NCI-H446 (cell line): ENCODE measurements at places on chromosomes 1 and 21.

GRCh38 chr1:39110882-39111281 is 84.7 kb downstream of the NDUFS5 start:
- no peak for DNase-seq

DNA sequence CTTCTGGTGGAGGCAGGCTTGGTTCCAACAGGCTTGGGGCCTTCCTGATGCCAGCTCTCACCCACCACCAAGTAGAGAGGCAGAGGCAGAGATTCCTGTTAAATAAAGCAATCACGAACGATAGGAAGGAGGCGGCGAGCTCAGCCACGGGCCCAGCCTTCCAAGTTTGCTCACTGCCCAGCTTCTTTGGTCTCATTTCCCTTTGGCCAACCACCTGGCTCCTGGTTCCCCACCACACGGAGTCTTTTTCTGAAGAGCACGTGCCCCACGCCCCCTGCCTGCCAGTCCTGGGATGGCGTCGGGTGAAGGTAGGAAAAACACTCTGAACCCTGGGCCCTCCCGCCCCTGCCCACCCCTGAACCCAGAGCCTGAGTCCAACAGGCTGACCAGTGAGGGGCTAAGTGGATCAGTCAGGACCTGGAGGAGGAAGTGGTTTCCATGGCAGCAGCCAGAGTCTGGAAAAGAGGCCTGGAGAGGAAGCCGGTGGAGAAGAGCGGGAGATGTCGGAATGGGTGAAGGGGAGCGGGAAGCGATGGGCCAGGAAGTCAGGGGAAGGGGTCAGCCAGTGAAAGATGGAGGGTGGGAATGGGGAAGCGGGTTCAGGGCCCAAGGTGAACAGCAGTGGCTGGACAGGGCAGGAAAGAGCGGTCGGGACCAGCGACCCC is 158.2 kb upstream of the KLHDC7A start:
- no peak for DNase-seq

- peak; percentile 69 for DNase-seq
Measured at GRCh38 chr1:209249785-209250440, 333.6 kb upstream of the CAMK1G start.

DNA sequence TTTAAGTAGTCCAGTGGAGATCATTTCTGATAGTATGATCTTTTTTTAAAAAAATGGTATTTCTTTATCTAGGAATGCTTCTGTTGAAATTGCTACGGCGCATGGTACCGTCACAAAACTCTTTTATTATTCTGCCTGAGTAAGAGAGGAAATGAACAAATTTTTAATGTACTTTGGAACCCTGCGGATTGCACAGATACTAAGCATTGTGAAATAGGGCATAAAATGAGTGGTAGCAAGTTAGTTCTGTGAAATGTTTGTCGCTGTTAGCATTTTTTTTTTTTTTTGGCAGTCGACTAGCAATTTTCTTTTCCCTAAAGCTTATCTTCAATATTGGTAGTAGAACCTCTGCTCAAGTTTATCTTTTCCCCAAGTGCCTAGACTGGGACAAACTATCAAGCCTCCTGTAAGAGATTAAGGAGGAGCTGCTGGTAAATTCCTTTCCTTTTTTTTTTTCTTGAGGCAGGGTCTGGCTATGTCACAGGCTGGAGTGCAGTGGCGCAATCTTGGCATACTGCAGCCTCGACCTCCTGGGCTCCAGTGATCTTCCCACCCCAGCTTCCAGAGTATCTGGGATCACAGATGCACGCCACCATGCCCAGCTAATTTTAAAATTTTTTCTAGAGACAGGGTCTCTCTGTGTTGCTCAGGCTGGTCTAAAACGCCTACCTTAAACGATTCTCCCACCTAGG is 2.2 kb downstream of the ITSN1 start:
- DNase-seq = no peak

DNA sequence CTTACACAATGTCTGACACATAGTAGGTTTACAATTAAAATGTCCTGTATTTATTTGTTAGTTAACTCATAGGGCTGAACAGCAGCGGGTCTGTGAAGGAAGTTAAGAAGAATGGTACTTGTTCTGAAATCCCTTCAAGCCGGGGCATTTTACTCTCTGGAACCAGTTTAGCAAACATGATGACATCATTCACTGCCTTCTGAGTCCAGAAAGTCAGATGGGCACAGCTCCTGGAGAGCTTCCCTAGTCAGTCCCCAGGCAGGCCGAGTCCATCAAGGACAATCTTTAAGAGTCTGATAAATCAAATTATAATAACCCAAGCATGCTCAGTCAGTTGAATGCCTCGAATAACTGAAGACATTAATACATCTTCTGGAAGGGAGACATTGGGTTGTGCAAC is 125.4 kb upstream of the DAB1 start:
- DNase-seq = no peak

- DNase-seq = no peak
Measured at GRCh38 chr1:62991152-62991551, 207.2 kb downstream of the ATG4C start.

DNA sequence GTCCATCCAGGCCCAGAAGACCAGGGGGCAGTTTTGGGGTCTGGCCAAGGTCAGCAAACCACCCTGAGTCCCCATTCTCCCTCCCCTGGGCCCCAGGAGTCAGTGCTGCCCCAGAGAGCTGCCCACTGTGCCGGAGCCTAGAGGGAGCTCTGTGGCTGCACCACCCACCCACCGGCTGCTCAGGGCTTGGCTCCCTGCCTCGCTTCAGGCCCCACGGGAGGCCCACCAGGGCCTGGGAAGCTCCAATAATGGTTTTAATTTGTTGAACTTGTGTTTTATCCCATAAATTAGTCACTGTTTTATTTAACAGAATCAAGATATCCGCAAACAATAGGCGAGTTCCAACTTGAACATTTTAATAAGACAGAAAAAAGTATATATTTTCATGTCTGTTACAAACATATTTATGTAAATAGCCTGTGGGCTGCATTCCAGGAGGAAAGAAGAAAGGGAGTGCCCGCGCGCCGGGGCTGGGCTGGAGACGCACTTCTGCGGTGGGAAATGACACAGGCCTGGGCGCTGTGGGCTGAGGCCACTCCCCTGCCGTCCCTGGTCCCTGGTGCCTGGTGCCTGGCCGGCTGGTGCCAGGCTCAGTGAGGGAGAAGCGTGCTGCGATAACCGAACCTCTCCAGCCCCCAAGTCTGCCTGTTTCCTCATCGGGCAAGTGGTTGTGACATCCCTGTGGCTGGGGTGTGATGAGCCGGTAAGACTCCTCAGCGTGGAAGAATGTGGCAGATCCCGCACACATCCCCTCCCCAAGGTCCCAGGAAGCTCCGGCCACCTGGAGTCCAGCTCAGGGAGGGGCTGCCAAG is 160.5 kb downstream of the PEX14 start:
- no peak for DNase-seq

DNA sequence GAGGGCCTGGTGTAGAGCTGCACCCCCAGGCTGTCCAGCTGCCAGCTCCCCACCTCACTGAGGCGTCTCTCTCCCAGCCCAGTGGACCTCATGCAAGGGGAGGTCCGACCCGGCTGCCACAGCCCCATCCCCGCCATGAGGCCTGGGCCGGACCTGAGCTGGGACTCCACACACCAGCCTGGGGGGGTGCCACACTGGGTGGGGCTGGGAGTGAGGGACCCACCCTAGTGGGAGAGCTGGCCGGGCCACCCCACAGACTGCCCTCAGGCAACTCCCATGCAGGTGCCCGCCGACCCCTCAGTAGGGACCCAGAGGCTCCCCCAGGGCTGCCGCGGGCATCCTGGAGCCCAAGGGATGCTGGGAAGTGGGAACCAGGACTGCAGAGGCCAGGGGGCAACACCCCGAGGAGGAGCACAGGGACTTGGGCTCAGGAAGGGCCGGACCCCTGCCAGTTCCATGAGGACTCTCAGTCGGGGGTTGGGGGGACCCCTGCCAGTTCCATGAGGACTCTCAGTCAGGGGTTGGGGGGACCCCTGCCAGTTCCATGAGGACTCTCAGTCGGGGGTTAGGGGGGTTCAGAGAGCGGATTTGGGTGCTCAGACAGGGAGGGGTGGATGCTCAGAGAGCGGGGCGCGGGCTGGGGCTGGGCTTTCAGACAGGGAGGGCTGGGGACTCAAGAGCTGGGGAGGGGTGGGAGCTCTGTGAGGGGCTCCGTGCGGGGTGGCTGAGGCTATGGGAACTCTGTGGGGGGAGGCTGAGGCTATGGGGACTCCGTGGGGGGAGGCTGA is 1.2 kb upstream of the RNF223 start:
- no peak for DNase-seq

DNA sequence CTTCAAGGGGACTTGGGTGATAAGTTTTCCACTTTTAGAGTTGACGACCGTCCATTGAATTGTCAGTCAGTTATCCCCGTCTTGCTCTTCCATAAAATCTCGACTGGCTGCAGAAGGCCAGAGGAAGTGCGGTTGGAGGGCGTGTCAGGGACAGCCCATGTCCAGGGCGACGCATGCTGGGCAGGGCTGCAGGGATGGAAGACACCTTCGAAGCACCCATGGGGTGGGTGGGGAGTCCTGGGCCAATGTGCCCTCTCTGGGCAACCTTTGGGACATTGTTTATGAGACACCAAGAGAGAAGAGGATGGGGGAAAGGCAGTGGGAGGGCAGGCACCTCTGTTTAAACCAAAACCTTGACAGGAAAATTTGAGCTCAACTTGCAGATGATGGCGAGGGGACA is 38.6 kb upstream of the EDN2 start:
- no peak for DNase-seq

DNA sequence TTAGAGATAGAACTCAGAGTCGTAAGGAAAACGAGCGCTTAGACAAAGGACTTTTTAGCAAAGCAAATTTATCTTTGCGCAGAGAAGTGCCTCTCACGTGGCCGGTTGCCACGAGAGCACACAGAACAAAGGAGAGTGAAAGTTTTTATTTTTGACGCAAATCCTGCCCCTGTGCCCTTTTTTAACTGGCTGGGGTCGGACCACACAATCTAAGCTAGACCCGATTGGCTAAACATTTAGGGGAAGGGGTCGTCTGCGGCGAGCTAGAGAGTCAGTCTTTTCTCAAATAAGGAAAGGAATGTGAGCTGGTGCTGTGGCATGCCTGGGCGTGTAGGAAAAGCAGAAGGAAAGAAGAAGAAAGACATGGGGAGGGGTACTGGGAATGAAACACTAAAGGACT is 2.4 kb downstream of the KRTAP10-2 start:
- no peak for DNase-seq

- DNase-seq = no peak
Measured at GRCh38 chr21:40160911-40161310, 293.7 kb downstream of the PCP4 start.

- DNase-seq = no peak
Measured at GRCh38 chr21:33552999-33553598, 10.3 kb downstream of the SON start.

- DNase-seq = no peak
Measured at GRCh38 chr1:45378184-45378583, 37.9 kb upstream of the MUTYH start.

DNA sequence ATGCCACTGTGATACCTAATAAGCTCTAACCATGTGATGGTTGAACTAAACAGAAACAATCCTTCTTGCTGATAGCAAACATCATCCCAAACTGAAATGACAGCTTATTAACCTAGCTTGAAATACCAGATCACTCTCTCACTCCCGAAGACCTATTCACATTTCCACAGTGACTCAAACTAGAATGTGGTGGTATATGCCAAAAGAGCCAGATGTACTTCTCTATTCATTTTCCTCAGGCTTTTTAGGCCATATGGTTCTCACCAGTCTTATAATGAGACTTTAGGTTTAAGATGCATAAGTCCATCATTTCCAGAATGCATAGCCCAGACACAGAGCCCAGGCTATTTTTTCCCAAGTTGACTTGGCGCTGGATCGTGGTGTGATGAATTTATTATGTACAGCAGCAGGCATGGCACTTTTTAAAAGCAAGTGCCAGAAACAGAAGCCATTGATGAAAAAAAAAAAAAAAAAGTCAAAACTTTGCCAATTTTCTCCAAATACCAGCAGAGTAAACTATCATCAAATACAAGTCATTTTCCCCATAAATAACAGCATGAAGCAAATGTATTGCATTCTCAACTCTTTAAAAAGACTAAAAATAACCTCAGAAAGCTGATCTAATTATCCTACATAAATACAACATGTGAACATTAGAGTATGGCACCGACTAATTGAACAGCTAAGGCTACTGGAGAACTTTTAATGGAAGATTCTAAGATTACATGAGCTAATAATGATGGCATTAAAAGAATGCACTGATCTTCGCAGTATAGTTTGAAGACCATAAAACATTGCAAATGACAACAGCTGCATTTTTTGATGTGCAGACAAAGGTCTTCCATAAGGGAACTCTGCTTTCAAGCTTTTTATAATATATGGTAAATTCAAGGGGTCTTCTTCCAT is 365.4 kb downstream of the LRRIQ3 start:
- peak; percentile 88 for DNase-seq

DNA sequence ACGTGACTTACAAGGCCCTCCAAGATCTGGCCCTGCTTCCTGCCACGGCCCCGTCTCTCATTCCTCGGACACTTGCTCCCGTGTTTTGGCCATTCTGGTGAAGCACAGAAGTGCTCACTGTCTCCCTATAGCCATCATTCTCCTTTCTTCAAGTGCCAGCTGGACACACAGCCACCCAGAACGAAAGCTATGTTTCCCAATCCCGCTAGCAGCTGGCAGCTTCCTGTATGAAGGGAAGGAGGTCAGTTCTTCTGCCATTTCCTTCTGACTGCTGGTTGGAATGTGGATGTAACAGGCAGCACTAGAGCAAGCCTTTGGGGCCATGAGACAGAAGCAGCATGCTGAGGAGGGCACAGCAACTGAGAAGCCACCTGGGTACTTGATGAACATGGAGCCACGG is 82.8 kb downstream of the TGFBR3 start:
- DNase-seq = no peak

GRCh38 chr1:146036965-146037646 is 15.6 kb upstream of the HJV start:
- DNase-seq = peak; percentile 94

DNA sequence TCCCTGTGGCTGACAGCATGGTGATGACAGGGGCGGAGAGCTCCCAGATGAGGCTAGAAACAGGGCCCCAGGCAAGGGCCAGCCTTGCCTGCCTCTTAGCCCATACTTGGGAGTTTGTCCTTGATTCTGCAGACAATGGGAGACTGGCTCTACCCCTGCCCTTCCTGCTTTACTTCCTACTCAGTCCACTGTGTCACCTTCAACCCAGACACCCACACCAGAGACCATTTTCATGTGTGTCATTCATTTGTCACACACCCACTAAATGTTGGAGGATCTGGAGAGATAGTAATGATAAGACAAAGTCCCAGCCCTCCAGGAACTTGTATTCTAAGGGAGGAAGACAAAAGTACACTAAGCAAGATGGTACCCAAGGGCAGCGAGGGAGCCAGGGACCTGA is 43.7 kb downstream of the SYT6 start:
- DNase-seq = no peak
